ENCODE measurements at places on chromosomes 16 and 17.

- DNase-seq = no peak
These were observed 1.2 kb downstream of the STAT3 start for GRCh38 chr17:42386777-42387657.

DNA sequence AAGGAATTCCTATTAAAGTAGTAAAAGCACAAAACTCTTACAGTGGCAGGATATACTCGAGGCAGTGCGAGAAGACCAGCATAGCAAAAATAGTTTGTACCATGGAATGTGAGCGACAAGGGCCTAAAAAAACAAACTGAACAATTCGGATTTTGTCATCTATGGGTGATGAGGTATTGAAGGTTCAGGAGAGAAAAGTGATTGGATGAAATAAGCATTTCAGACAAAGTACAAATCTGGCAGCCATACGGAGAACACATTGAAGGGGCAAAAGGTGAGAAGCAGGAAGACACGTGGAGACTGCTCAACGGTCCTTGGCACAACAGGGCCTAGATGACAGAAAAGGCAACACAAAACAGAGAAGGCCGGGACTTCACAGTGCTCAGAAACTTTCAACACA lies 22.5 kb downstream of the MYH10 start:
- no peak for DNase-seq

DNA sequence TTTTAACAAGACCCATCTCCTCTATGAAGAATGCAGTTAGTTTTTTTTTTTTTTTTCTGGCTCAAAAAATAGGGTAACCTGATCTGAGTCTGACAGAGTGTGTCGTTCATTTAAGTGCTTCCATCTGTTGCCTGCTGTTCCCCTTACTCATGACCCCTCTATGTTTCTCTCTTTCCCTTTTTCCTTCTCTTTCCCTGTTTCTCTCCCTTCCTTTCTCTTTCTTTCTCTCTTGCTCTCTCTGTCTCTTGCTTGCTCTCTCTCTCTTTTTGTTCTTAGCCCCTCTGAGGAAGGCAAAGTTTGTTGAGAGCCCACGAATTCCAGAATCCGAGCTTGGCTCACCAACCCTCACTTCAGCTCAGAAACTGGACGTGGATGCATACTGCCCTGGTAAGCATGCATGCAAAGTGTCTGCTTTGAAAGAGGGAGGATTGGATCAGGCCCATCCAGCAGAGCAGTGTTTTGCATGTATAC lies 185.0 kb downstream of the TANC2 start:
- no peak for DNase-seq

DNA sequence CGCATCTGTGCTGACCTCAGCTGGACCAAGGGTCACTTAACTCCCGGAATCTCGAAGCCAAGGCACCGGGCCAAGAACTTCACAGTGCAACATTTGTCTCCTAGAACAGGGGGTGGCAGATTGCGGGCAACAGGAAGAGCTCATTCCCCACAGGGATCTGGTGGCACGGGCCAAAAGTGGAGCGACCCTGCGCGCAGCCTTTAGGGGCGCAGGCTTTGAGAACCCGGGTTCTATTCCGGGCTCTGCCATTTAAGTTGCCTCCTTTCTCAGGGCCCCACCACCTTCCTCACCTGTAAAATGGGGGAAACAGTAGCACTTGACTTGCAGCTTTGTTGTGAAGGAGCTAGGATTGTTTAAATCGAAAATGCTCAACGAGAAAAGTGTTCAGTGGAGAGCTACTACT lies 651 bp downstream of the SHMT1 start:
- no peak for DNase-seq

DNA sequence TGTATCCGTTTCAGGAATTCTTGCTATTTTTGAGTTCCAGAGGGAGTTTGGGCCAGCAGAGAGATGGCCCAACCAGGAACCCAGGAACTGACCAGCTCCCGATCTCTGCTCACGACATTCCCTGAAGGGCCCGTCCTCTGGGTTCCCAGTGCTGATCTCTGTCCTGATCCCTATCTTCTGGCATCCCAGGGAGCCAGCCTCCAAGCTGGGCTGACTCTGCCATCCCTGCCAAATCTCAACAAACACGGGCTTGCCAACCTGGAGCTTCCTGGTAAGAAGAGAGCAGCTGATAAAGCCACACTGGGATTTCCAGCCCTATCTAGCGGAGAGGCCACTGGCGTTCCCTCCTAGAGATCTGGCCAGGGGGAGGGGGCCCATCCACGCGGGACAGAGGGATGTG lies 16.2 kb downstream of the GPRC5B start:
- DNase-seq = no peak

DNA sequence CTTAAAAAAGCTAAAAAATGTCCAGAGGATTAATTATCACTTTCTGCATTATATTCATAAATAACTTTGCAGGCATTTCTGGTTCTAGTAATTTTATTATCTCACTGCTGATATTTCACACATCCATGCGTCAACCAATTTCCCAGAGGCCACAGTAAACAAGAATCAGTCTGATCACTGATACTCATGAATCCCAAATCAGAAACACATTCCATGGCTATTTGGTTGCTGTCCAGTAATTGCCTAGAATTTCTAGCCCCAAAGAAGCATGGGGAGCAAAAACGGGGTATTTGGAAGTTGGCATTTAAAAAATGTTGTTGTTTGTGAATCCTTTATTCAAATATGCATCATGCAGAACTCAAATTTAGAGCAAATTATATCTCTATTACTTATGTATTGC lies 244.8 kb downstream of the CDH8 start:
- no peak for DNase-seq

GRCh38 chr17:47009759-47010594 lies 30.9 kb upstream of the RPRML start:
- no peak for DNase-seq

GRCh38 chr16:4339909-4340308 lies 11.2 kb downstream of the PAM16 start:
- DNase-seq = no peak

GRCh38 chr17:63646488-63646806 lies 24.2 kb downstream of the MAP3K3 start:
- DNase-seq = no peak

GRCh38 chr17:72984926-72985325 lies 107.6 kb downstream of the SLC39A11 start:
- no peak for DNase-seq

DNA sequence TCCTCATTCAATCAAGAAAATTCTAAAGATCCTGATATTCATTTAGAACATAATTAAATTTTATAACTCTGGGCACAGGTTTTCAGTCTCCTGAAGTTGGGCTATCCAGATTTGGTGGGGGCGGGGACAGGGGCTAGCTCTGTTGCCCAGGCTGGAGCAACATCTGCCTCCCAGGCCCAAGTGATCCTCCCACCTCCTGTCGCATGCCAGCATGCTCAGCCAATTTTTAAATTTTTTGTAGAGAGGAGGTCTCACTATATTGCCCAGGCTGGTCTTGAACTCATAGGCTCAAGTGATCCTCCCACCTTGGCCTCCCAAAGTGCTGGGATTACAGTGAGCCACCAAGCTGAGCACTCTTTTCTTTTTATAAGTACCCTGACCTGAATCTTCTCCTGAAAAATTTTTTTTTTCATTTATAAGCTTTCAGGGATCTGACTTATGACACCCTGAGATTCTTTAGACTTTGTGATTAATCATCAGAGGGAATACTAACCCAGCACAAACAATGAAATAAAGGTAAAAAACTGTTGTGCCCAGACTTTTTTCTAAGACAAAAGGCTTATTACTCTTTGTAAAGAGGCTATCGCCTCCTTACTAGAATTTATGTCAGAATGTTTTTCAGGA lies 62.6 kb downstream of the TUBD1 start:
- no peak for DNase-seq

DNA sequence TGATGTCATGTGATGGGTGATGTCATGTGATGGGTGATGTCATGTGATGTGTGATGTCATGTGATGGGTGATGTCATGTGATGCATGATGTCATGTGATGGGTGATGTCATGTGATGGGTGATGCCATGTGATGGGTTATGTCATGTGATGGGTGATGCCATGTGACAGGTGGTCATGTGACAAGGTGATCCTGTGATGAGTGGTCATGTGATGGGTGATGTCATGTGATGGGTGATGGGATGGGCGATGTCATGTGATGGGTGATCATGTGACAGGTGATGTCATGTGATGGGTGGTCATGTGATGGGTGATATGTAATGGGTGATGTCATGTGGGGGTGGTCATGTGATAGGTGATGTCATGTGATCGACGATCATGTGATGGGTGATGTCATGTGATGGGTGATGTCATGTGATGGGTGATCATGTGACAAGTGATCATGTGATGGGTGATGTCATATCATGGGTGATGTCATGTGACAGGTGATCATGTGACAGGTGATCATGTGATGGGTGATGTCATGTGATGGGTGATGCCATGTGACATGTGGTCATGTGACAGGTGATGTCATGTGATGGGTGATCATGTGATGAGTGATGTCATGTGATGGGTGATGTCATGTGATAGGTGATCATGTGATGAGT lies 17.2 kb downstream of the CD300LB start:
- peak; percentile 50 for DNase-seq

DNA sequence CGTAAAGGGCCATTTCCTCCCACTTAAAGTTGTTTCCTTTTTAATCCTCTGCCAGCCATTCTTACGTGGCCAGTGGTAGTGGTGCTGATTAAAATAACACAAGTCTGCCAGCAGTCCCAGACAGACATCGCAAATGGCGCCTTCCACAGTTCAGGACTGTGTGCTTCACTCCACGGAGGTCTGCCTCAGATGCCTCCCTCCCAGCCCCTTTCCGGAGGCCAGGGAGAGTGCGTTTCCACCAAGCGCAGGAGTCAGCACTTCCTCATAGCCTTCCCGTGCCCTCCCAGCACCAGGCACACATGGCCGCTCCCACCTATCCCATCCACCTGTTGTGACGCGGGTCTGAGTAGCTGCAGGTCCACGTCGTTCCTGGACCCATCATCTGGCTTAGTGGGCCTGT lies 205.6 kb downstream of the RPTOR start:
- DNase-seq = no peak

- no peak for DNase-seq
These were observed 585 bp downstream of the AP1G1 start for GRCh38 chr16:71807905-71808592.

Data from CD4-positive, alpha-beta T cell treated with Interleukin-1 beta for 1 hour (primary cell).